ENCODE measurements at places on chromosomes 6 and 20.

DNA sequence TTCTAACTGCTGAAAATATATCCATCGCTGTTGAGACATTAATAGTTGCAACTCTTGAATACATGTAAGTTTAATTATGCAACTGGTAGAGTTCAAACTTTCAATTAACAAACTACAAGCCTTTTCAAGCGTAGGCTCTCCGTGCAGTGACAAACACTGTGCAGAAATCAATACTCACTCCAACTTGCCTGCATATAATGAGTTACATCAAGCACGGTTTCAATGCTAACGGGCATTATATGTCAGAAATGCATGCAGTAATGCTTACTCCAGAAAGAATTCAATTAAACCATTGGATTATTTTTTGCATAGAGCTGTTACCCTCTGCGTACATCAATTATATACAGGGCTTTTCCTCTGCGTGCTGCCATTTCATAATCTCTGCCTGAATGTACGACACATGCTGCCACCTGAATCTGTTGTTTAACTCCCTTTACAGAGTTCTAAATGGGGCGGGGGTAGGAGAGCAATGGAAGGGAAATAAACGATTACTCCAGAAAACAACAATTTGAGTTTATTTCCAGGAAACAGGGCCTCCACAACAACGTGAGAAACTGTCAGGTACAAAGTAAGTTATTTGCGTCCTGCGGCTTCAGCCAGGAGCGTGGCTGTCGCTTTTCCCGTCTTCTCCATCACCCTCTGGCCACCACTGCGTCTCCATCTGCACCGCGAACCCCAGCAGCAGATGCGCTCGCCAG, 1.8 kb downstream of the PTPRK start:
- no peak for DNase-seq

- peak; percentile 88 for DNase-seq
These were observed 45.9 kb downstream of the FGD2 start for GRCh38 chr6:37051138-37052026.

GRCh38 chr6:33172688-33173534, 19.4 kb downstream of the COL11A2 start:
- peak; percentile 94 for DNase-seq

DNA sequence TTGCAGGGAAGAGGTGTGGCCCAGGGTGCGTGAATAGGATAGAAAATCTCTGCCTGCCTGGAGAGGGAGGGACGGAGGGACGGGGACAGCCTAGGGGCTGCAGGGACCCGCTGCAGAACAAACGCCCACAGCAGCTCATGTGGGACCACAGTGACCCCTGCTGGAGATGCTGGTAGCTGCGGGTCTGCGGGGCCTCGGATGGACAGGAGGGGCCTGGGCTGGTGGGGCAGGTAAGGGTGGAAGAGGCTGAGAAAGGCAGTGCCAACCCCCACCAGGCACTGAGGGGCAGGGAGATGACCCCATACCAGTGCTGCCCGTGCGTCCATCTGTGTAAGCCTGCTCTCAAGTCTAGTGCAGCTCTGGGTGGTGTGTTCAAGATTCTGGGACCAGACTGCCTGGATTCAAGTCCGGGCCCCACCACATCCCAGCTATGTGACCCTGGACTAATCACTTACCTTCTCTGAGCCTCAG, 39.4 kb downstream of the KIAA1755 start:
- DNase-seq, result peak; percentile 97

DNA sequence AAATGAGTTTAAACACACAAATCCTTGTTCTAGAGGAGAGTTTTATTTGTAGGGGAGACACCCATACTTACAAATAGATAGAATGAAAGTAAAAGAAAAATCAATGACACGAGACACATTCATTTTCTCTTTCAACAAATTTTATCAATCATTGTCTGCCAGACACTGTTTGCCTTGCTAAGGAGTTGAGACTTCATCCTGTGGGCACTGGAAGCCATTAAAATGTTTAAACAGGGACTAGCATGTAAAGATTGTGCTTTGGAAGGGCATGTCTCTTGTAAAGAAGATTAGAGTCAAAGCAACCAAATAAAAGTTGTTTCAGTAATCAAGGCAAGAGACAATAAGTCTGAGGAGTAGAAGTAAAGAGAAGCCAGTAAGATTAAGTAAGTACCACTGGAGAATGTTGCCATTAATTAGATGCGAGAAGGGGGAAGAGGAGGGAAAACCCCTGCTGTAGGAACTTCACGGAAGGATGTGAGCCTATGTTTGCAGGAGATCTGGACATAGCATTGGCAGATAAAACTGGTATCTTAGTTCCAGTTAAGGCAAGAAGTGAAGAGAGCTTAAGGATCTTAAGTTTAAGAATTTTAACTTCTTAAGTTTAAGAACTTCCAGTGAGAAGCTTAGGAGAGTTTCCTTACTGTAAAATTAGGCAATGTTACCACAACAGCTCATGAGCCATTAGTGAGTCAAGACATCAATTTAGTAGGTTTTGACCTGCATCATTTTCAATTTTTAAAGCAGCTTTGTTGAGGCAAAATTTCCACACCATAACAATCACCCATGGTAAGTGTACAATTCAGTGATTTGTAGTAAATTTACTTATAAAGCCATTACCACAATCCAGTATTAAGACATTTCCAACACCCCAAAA, 117.0 kb upstream of the UST start:
- peak; percentile 47 for DNase-seq

DNA sequence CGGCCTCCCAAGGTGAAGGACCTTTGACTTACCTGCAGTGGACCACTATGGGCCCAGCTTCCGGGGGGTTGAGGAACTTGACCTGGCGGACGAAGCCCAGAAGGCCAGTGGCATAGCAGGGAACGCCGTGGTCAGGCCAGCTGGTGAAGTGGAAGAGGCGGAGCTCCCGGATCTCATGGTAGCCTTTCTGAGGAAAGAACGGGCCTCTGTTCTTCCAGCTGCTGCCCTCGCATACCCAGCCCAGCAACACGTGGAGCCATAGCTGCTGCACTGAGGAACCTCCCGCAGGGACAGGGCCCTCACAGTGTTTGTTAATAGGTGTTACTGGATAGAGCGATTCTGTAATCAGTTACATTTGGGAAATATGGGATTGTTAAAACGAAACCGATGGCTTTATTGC, 492.1 kb upstream of the CHD6 start:
- no peak for DNase-seq

GRCh38 chr6:30178837-30179236, 15.5 kb downstream of the TRIM15 start:
- DNase-seq, result no peak

DNA sequence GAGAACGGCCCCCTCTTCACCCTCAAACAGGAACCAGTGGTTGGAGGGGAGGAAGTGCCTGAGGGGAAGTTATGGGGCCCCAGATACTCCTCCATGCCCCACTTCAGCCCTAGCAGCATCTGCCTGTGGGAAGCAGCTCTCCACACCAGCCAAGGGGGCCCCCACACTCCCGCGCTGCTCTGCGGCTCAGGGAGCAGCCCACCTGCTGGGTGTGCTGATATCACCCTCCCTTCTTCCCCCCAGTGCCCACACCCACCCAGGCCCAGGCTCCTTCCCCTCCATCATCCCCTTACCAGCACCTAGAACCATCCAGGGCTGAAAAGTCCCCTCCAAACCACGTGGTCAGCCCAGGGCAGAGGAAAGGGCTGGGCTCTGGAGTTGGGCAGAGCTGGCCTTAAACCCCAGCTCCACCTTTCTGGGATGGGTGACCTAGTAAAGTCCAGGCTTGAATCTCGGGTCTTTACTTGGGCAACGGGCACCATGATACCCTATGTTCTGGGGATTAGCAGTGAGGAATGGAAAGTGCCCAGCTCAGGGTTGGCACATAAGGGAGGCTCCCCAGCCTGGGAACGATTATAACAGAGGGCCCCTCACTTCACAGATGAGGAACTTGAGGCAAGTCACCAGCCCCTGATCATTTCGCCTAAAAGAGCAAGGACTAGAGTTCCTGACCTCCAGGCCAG, 663 bp downstream of the LST1 start:
- no peak for DNase-seq

GRCh38 chr20:555976-556385, 12.4 kb upstream of the CSNK2A1 start:
- no peak for DNase-seq

- no peak for DNase-seq
These were observed 63.3 kb downstream of the SLC16A10 start for GRCh38 chr6:111150577-111150976.

GRCh38 chr20:40320517-40321011, 368.5 kb downstream of the MAFB start:
- DNase-seq, result no peak

- DNase-seq, result no peak
These were observed 11.0 kb downstream of the SRC start for GRCh38 chr20:37356961-37357371.

GRCh38 chr6:137342607-137343190, 123.5 kb upstream of the IFNGR1 start:
- peak; percentile 49 for DNase-seq

- no peak for DNase-seq
These were observed 44.5 kb downstream of the PXDC1 start for GRCh38 chr6:3707024-3707423.

- no peak for DNase-seq
These were observed 263.9 kb downstream of the PLCB1 start for GRCh38 chr20:8395956-8396355.

Measured in H7 (cell line).